ENCODE measurements at places on chromosomes 4 and X.

DNA sequence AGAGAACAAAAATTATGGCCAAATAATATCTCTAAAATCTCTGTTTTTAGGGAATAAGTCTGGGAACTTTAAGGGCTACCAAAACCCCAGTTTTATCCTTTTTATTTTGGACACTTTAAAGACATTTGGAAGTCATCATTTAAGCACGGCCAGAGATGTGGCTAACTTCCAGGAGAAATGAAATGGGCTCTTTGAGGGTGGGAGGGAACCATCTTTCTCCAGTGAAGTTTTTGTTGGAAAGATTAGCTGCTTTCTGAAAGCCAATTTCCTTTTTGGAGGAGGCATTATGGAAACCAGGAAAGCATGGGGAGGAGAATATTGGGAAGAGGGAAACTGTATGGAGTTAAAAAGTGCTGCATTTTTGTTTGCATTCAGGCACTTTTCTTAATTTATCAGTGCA, 4.8 kb downstream of the VSIG1 start:
- DNase-seq: no peak

- no peak for DNase-seq
Observed at GRCh38 chr4:46986922-46987638, 6.3 kb downstream of the GABRA4 start.

GRCh38 chr4:2341911-2342652, 76.4 kb downstream of the ZFYVE28 start:
- no peak for DNase-seq

DNA sequence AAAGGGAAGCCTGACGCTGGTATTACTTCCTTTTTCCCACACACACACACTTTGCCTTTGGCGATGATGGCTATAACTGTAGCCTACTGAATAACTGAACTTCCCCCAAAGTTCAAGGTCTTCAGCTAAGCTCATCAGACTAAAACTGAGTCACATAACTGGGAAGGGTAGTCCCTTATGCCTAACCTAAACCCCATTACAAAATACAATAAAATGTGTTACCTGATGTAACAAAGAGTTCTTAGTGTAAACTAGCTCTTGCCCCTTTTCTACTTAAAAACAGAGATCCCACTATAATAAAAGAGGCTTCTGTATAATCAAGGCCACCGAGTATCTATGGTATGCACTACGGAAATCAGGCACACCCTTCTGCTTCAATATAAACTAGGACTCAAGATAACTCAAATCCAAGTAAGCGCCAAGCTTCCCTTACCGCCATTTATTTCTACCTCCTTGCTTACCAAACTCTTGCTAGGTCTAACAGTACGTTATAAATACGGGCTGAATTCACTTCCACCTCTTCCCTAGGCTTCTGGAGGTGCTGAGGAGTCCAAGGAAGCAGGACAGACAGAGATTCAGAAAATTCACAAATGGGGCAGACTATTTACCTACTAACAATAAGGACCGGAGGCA, 2.4 kb downstream of the OTUD4 start:
- no peak for DNase-seq

DNA sequence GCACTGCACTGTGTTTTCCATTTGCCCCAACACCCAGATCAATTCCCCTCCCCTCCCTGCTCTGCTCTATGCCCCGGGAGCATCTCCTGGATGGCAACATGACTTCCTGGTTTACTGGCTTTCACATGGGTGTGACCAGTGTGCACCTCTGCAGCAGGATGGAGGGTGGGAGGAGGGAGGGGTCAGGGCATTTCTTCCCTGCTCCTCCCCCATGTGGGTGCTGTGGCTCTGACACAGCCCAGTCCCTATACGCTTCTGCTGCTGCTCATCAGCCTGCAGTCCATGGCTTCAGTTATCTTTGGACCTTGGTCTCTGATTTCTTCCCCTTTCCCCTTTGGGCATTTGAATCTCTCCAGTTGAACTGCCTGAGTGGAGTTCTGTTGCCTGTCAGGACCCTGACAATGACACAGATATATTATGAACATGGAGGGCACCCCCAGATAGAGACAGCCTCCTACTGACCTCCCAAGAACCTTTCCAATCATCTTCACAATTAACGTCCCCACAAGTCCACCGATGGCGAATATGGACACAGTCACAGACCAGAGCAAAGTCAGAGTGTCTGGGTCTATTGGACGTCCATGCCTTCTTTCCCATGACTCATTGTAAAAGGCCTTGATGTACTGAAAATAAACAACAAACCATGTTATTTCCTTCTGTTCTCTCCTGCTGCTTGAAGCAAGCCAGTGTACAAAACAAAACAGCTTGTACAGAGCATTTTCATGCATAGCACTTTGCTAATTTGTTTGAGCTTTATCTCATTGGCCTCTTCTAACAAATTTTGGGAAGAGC, 24.8 kb downstream of the SLC2A9 start:
- DNase-seq: no peak

DNA sequence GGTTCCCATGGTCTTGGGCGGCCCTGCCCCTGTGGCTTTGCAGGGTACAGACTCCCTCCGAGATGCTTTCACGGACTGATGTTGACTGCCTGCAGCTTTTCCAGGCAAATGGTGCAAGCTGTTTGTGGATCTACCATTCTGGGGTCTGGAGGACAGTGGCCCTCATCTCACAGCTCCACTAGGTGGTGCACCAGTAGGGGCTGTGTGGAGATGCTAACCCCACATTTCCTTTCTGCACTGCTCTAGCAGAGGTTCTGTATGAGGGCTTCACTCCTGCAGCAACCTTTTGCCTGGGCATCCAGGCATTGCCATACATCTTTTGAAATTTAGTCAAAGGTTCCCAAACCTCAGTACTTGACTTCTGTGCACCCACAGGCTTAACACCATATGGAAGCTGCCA, 176.1 kb downstream of the DCAF12L1 start:
- DNase-seq: no peak

DNA sequence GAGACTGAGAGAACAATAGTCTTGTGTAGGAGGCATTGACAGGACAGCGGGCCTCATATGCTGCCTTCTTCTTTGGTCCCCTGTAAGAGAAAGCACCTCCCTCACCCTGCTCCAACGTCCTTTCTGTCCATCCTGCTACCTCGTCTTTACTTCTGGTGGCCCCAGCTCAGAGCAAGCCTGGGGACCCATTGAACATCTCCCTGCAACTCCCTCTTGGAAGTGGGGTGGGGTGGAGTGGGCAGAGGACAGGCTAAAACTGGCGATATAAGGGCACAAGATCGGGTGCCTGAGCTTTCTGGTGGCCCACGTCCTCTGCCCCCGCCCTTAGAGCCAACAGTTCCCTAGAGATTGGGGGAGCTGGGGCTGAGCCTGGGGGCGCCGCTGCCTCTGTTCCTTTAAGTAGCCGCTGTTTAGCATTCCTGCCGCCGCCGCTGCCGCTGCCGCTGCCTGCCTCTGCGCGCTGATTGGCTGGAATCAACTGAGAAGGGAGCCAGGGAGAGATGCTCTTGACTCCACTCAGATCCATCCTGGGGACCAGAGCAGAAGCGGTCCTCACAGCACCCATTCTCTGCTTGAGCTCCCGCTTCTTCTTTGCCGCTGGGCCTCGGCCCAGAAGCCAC, at the start of gene DLG3:
Gene DLG3, plus strand, starts transcription at position 510 of the 620 bp plus-strand sequence. CDS start 367 bp downstream, outside the sequence.
- DNase-seq: peak; percentile 49

DNA sequence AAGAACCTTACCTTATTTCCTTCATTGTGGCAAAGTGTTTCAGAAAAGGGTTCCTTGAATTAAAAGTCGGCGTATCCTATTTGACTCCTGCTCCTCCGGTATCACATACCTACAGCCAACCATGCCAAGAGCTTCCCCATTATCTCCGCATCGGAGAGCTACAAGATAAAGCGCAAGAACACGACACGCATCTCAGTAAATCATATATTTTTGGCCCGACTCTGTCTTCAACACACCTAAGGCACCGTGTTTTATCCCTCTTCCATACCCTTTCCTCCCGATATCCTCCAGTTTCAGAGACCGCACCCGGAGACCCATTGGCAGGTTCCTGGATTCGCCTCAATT, 497 bp upstream of the THAP9 start:
- no peak for DNase-seq

- DNase-seq: no peak
Observed at GRCh38 chr4:4985036-4985435, 34.2 kb downstream of the CYTL1 start.

GRCh38 chrX:109967156-109967555, 35.8 kb upstream of the TMEM164 start:
- no peak for DNase-seq

GRCh38 chrX:70635227-70635626, 190.6 kb downstream of the DLG3 start:
- no peak for DNase-seq

- DNase-seq: no peak
Observed at GRCh38 chr4:142952821-142953580, 106.9 kb upstream of the INPP4B start.

DNA sequence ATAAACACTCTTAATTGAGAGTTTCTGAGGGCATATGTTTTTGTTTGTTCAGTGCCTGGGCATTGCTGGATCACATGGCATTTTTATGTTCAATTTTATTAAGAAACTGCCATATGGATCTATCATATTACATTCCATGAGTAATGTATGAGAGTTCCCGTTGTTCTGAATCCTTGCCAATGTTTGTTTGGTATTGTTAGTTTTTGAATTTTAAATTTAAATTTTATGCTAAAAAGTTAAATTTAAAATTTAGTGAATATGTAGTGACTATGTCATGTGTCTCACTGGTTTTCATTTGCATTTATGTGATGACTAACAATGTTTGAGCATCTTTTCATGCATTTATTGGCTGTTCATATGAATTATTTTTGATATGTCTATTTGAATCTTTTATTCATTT, 54.8 kb upstream of the GEMIN8 start:
- DNase-seq: no peak

- no peak for DNase-seq
Observed at GRCh38 chr4:180587379-180587778, 1655.8 kb upstream of the TENM3 start.

DNA sequence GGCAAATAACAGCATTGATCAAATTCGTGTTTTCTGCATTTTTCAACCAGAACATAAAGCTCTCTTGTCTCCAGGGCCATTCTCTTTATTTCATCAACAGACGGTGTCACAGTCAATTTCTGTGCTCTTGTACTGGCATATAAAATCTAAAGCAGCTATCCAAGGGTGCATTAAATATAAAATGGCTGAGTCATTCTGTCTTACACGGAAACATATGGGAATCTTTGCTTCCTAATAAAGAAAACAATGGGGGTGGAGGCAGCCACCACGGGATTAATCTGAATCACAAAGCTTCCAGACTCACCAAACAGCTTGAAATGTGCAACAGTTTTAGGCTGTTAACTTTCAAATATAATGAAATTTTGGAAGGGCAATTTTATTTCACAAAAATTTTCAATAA, 132.6 kb downstream of the IL15 start:
- DNase-seq: no peak

DNA sequence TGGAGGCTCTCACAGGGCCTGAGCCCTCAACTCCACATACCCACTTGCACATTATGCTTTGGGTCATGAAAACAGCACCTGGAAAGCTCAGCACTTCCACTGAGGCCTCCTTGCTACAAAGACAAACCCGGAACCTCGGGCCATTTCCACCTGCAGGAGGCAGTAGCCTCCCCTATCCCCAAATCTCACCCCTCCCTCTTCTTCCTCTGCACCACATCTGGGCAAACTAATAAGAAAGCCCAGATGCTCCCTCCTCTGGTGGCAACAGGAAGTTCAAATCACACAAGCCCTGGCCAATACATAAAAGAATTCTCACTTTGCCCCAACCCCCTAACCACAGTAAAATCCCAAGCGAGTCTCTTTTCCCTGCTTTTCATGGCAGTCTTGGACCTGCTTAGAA, 136.4 kb downstream of the MAPK10 start:
- no peak for DNase-seq

DNA sequence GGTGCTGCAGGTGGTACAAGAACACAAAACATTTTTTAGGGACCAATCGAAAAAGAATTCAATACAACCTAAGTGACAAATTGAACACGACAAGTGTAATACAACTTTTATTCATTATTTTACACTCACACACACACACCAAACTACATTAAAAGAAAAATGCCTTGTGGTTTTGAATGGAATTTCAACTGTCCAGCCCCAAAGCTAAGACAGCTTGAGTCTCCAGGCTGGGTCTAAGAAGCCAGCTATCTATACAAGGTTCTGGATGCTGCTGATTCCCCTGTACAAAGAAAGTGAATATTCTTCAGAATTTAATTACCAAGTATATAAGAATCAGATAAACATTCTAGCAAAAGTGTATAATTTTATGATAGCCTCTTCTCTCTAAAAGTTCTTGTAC, 118.2 kb downstream of the PPP3CA start:
- DNase-seq: no peak

- DNase-seq: no peak
Observed at GRCh38 chr4:102778720-102779119, 18.0 kb upstream of the MANBA start.

- no peak for DNase-seq
Observed at GRCh38 chr4:87002682-87003043, 67.9 kb downstream of the AFF1 start.

- DNase-seq: no peak
Observed at GRCh38 chr4:177923888-177924287, 481.7 kb upstream of the AGA start.

GRCh38 chr4:98261405-98262291, 464 bp downstream of the RAP1GDS1 start:
- peak; percentile 42 for DNase-seq

Data from hypothalamus (tissue), 51 donors.